Lung (tissue), 17 donors: ENCODE measurements at places on chromosomes 7 and 10. TPM values are rescaled to one million over a fixed set of nuclear protein-coding genes. Genes with fewer than 3 reads are reported as not detected.

TMEM176B gene
- 39.2 TPM for total RNA-seq

OR9A2 gene
- total RNA-seq, result not detected

DNA sequence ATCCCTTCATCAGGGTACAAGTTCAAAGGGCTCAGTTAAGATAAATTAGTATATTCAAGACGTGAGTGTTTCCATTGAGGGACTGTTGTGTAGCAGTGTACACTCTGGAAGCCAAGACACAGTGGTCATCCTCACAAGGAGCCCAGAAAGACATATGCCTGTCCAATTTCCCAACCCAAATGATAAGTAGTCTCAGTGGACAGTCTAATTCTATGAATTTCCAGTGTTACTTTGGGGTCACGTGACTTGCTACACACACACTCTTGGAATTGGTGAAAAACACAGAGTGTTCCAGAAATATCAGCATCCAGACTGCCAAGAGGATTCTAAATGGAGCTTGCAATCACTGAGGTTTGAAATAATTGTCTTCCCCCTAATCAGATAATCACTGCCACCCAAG lies 365.1 kb downstream of the WDR11 start:
- H3K36me3 ChIP-seq, result no peaks in the 10 kb centered on the region
- peaks cover 9% of the 10 kb centered on the region for H3K4me1 ChIP-seq
- H3K4me3 ChIP-seq, result no peak overlapping the region
- H3K27me3 ChIP-seq, result no peaks in the 10 kb centered on the region
- H3K27ac ChIP-seq, result no peak overlapping the region

- H3K27me3 ChIP-seq, result no peaks in the 10 kb centered on the region
- peaks cover 18% of the 10 kb centered on the region for H3K36me3 ChIP-seq
- H3K4me1 ChIP-seq, result no peaks in the 10 kb centered on the region
- H3K27ac ChIP-seq, result no peak overlapping the region
- peak; percentile 44 for DNase-seq
These were observed 64.8 kb upstream of the DNAJB6 start for GRCh38 chr7:157271991-157272324.

TRIM4 gene
- 26.4 TPM for total RNA-seq

- no peaks in the 10 kb centered on the region for H3K4me1 ChIP-seq
- no peak overlapping the region for H3K27ac ChIP-seq
- H3K36me3 ChIP-seq, result no peaks in the 10 kb centered on the region
These were observed 308.9 kb downstream of the GRID1 start for GRCh38 chr10:86057708-86058107.

FAM25G gene
- total RNA-seq, result not detected

DNA sequence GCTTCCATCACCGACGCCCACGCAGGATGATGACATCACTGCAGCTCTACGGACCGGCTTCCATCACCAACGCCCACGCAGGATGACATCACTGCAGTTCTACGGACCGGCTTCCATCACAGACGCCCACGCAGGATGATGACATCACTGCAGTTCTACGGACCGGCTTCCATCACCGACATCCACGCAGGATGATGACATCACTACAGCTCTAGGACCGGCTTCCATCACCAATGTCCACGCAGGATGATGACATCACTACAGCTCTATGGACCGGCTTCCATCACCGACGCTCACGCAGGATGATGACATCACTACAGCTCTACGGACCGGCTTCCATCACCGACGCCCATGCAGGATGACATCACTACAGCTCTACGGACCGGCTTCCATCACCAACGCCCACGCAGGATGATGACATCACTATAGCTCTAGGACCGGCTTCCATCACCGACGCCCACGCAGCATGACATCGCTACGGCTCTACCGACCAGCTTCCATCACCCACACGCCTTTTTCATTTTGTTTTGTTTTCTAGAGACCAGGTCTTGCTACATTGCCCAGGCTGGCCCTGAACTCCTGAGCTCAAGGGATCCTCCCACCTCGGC lies 29.5 kb downstream of the GPER1 start:
- no peaks in the 10 kb centered on the region for H3K27me3 ChIP-seq
- DNase-seq, result no peak
- H3K36me3 ChIP-seq, result no peaks in the 10 kb centered on the region
- H3K4me1 ChIP-seq, result no peaks in the 10 kb centered on the region
- H3K27ac ChIP-seq, result no peak overlapping the region

DNA sequence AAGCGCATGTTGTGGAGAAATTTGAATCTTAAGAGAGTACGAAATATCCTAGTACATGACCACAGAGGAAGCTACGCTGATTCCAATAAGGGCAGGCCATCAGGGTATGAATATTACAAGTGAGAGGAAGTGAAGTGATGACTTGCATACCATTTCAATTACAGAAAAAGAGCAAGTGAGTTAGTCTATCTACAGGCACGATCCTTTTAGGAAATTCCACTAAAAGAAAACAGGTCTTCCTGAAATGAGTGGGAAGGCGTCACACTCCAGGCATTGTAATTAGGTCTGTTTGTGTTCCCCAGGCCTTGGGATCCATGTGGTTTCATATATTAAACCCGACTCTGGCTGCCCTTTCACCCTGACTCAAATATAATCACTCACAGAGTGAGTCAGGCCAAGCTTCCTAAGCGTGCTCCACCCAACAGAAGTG lies 152.5 kb downstream of the SEMA3A start:
- DNase-seq, result no peak
- H3K36me3 ChIP-seq, result peaks cover 4% of the 10 kb centered on the region
- H3K27me3 ChIP-seq, result no peaks in the 10 kb centered on the region

DNA sequence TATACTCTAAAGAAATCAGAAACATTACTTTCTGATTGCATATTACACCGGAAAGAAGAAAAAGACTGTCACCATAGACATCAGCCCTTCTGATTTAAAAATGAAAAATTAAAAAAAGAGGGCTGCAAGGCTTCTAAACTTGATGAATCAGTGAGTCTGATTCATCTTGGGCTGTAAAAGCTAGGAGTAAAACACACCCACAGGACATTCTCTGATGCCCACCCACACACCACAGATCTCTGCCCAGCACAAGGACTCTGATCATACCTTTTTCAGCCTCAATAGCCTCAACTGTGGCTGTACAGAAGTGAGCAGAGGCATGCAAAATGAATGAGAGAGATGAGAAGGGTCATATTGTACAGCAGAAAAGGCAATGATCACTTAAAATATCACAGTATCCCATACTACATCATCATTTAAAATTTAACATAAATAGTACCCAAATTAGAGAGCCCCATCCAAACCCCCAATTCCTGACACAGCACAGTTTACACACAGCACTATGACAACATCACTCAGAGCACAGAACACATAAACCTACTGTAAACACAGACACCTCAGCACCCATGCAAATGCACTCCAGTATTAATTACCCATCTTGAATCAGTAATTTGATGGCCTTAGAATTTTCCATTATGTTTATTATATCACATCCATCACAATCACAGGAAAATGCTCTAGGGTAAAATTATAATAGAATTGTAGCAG lies 6.4 kb upstream of the MSS51 start:
- H3K27me3 ChIP-seq, result no peaks in the 10 kb centered on the region
- H3K4me3 ChIP-seq, result no peak overlapping the region
- DNase-seq, result no peak
- H3K36me3 ChIP-seq, result peaks cover 20% of the 10 kb centered on the region
- H3K4me1 ChIP-seq, result no peaks in the 10 kb centered on the region

GRCh38 chr7:137040745-137041144 lies 172.3 kb downstream of the CHRM2 start:
- no peaks in the 10 kb centered on the region for H3K4me1 ChIP-seq
- no peak overlapping the region for H3K27ac ChIP-seq
- H3K36me3 ChIP-seq, result no peaks in the 10 kb centered on the region
- H3K27me3 ChIP-seq, result no peaks in the 10 kb centered on the region
- no peak overlapping the region for H3K4me3 ChIP-seq

- no peak overlapping the region for H3K27ac ChIP-seq
- no peaks in the 10 kb centered on the region for H3K4me1 ChIP-seq
- H3K4me3 ChIP-seq, result no peak overlapping the region
- H3K36me3 ChIP-seq, result no peaks in the 10 kb centered on the region
These were observed 3.8 kb upstream of the GTF2IRD1 start for GRCh38 chr7:74449809-74450397.

COL28A1 gene
- total RNA-seq, result 4.2 TPM

GRCh38 chr10:132054564-132054963 lies 11.2 kb upstream of the JAKMIP3 start:
- DNase-seq, result peak; percentile 56
- no peaks in the 10 kb centered on the region for H3K36me3 ChIP-seq
- H3K27ac ChIP-seq, result no peak overlapping the region
- H3K4me1 ChIP-seq, result no peaks in the 10 kb centered on the region

GRCh38 chr7:158407581-158408317 lies 179.9 kb downstream of the PTPRN2 start:
- no peak overlapping the region for H3K4me3 ChIP-seq
- H3K27ac ChIP-seq, result no peak overlapping the region
- H3K4me1 ChIP-seq, result no peaks in the 10 kb centered on the region
